ENCODE measurements at places on chromosomes 2 and 18. TPM values are rescaled to one million over a fixed set of nuclear protein-coding genes. Genes with fewer than 3 reads are reported as not detected.

- DNase-seq, result no peak
Observed at GRCh38 chr2:105771836-105772235, 27.1 kb downstream of the NCK2 start.

The PDE11A gene
- 26.6 TPM for total RNA-seq

The CDKL4 gene
- not detected for total RNA-seq

DNA sequence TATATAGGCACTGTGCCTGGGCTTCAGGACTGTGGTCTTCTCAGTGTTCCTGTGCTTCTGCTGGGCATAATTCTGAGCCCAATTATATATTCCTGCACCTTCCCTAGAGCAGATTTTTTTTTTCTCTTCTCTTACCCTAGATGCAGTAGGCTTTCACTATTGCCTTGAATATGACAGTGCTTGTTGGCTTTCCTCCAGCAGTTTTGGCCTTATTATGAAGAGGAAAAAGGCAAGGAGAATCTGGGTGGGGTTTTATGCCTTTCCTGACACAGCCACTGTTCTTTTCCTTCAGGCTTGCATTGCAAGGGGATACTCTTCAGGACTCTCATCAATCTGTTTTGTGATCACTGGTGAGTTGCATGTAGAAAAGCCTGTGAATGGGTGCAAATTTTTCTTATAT is 221.9 kb upstream of the CELF4 start:
- DNase-seq, result no peak
